ENCODE measurements at places on chromosomes 2 and 18. TPM values are rescaled to one million over a fixed set of nuclear protein-coding genes. Genes with fewer than 3 reads are reported as not detected.
A peak's percentile ranks its signal among the peaks of the same experiment; 100 is the strongest.

GRCh38 chr2:28356095-28356911 is 36.4 kb upstream of the FOSL2 start:
- H3K4me1 ChIP-seq = no peaks in the 10 kb centered on the region
- H3K4me3 ChIP-seq = no peak overlapping the region
- no peaks in the 10 kb centered on the region for H3K27me3 ChIP-seq
- DNase-seq = peak; percentile 64
- peak overlapping the region; percentile 19 for H3K27ac ChIP-seq

GRCh38 chr2:131572175-131572574 is 44.5 kb downstream of the CCDC74A start:
- no peak overlapping the region for H3K27ac ChIP-seq
- no peaks in the 10 kb centered on the region for H3K4me1 ChIP-seq
- H3K27me3 ChIP-seq = no peaks in the 10 kb centered on the region
- H3K4me3 ChIP-seq = no peak overlapping the region
- no peaks in the 10 kb centered on the region for H3K36me3 ChIP-seq

DNA sequence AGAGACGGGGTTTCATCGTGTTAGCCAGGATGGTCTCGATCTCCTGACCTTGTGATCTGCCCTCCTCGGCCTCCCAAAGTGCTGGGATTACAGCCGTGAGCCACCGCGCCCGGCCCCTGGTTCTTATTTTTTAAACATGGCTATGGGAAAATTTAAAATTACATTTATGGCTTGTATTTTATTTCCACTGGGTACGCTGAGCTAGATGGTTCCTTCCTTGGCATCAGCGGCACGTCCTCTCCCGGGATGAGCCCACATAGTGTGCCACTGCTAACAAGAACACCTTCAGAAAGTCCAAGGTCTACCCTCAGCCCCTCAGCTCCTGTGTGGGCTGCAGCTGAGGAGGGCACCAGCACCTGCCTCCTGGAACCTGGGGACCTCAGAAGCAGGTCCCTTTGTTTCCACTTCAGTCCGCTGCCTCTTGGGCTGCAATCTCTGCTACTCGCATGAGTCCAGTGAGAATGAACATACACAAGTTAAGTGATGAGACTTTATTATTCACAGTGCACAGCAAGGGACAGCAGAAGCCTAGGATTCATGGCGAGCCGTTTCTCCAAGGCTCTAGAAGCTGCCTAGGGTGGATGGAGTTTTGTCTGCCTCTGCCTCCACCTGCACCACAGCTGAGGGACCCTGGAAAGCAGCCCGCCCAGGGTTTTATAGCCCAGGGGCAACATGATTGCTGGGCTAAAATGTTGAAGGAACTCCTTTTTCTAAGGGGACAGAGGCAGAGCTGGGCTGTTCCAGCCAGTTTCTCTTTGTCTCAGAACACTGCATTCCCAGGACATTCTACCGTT is 107.5 kb upstream of the TEX51 start:
- no peaks in the 10 kb centered on the region for H3K4me1 ChIP-seq
- no peak overlapping the region for H3K4me3 ChIP-seq
- H3K27me3 ChIP-seq = no peaks in the 10 kb centered on the region
- no peak for DNase-seq
- no peaks in the 10 kb centered on the region for H3K36me3 ChIP-seq
- H3K27ac ChIP-seq = no peak overlapping the region

GRCh38 chr18:54792079-54792478 is 36.2 kb upstream of the RAB27B start:
- DNase-seq = no peak
- H3K36me3 ChIP-seq = no peaks in the 10 kb centered on the region
- no peak overlapping the region for H3K27ac ChIP-seq
- H3K27me3 ChIP-seq = no peaks in the 10 kb centered on the region
- H3K4me3 ChIP-seq = no peak overlapping the region

DNA sequence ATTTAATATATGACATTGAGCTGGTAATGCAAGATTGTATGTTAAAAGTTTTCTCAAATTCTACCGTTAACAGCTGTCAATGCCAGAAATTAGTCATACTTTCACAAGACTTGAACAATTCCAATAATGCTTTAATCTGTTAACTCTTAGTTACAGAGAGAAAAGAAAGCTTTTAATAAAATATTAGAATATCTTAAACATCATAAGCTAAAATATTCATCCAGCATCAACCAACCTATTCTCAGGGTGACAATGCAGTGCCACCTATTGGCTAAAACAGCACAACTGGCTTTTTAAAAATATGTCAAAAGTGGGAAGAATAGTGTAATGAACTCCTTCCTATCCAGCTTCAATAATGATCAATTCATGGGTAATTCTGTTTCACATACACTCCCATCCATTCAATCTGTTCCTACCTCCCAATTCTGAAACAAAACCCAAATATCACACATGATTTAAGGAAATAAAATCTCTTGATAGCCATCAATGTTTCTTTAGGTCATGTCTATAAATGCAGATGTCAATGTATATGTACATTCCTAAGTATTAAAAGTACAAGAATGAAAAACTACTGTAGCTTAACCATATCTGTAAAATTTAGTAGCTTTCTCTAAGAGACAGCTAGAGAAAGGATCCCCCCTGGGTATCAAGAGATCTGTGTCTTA is 79.8 kb upstream of the CCDC141 start:
- no peaks in the 10 kb centered on the region for H3K36me3 ChIP-seq
- DNase-seq = no peak
- no peaks in the 10 kb centered on the region for H3K4me1 ChIP-seq
- no peak overlapping the region for H3K4me3 ChIP-seq

DNA sequence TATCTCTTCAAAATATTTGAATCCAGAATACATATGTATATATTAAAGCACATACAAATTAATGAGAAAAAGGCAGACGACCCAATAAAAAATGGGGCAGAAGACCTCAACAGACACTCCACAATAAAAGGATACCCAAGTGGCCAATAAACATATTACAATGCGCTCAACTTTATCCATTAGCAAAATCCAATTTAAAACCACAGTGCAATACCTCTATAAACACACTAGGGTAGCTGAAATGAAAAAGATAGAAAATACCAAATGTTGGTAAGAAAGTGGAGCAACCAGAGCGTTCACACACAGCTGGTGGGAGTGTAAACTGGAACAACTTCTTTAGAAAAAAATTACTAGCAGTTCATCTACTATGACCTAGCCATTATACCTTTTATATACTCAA is 75.3 kb downstream of the CCDC148 start:
- no peaks in the 10 kb centered on the region for H3K36me3 ChIP-seq
- no peak overlapping the region for H3K27ac ChIP-seq
- no peak overlapping the region for H3K4me3 ChIP-seq
- H3K4me1 ChIP-seq = no peaks in the 10 kb centered on the region

RGPD5 gene
- 15.2 TPM for total RNA-seq

PTH2R gene
- total RNA-seq = 0.46 TPM

Data from pancreas (tissue), 10 donors.